NCI-H748 treated with DMSO at 0.1 percent for 48 hours (cell line): ENCODE measurements at places on chromosomes 12 and 14.
A peak's percentile ranks its signal among the peaks of the same experiment; 100 is the strongest.

DNA sequence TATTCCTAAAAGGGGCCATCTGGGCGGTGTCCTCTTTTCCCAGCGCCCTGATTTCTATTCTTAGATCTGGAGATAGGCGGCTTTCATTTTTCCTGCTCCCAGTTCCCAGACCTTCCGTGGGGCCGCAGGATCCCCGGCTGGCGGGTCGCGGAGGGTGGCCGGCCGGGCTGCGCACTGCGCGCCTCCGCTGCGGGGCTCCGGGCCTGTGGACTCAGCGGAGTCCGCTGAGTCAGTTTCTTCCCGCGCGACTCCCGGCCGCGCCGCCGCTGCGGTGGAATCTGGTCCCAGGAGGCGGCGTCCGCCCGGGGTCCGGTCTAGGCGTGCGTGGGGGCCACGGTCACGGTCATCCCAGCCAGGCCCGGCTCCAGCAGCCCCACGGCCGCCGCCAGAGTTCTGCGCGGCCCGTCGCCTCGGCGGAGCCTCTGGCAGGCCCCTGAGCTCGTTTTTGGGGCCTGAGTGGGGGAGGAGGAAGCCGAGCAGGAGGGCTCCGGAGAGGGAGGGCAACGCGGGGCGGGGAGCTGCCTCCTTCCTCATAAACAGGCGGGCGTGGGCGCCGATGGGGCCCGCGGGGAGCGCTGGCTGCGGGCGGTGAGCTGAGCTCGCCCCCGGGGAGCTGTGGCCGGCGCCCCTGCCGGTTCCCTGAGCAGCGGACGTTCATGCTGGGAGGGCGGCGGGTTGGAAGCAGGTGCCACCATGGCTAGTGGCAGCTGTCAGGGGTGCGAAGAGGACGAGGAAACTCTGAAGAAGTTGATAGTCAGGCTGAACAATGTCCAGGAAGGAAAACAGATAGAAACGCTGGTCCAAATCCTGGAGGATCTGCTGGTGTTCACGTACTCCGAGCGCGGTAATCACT is at the start of gene LRRK2:
LRRK2 (plus strand) TSS at position 559 of the 853 bp plus-strand sequence; CDS start at position 694, 135 bp downstream.
- no peak for DNase-seq

- no peak for DNase-seq
These were observed 12.1 kb downstream of the SLC10A1 start for GRCh38 chr14:69784942-69785341.

GRCh38 chr12:104521731-104522130 is 65.0 kb downstream of the CHST11 start:
- DNase-seq, result no peak

DNA sequence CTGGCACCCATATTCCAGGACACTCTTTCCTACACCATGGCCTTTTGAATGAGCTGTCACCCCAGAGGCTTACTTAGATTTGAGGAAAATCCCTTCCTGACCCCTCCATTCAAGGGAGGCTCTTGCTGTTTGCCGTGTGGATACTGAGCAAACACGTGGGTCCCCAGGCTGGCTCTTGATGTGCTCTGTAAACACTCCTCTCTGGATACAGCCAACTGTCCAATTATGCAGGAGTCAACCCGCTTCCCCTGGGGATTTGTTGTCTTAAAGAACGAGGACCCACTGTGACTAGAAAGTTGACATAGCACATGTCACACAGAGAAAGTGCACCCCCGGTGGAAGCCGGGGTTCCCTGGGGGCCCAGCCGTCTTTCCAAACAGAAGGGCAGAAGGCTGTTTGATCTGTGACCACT is 75.8 kb upstream of the CEP83 start:
- DNase-seq, result peak; percentile 70

- no peak for DNase-seq
These were observed 145.3 kb upstream of the GRIN2B start for GRCh38 chr12:14126692-14127091.

- DNase-seq, result no peak
These were observed 183.7 kb upstream of the TMEM132C start for GRCh38 chr12:128083132-128083729.

GRCh38 chr12:124707316-124707715 is 139.9 kb upstream of the NCOR2 start:
- no peak for DNase-seq

DNA sequence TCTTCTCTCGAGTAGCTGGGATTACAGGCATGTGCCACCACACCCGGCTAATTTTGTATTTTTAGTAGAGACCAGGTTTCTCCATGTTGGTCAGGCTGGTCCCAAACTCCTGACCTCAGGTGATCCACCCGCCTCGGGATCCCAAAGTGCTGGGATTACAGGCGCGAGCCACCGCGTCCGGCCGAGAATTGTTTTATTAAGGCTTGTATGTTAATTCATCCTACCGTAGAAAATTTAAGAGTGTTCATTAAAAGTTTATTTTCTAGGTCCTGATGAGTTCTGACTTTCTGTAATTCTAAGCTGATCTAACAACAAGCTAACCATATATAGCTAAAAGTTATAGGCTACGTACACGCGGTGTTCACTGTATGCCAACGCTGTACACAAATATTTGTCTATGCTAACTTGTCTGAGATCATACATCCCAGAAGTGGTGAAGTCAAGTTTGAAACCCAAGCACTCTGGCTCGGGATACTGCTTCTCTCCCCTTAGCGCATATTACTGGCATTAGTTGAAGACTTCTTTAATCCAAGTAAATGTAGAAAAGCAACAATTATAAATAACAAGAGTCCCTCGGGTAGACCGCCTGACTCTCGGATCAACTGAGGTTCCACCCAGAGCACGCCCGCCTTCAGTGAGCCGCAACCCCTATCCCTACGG is 570 bp upstream of the MRPS35 start:
- no peak for DNase-seq

- no peak for DNase-seq
These were observed 145.8 kb downstream of the NTF3 start for GRCh38 chr12:5577741-5578140.

DNA sequence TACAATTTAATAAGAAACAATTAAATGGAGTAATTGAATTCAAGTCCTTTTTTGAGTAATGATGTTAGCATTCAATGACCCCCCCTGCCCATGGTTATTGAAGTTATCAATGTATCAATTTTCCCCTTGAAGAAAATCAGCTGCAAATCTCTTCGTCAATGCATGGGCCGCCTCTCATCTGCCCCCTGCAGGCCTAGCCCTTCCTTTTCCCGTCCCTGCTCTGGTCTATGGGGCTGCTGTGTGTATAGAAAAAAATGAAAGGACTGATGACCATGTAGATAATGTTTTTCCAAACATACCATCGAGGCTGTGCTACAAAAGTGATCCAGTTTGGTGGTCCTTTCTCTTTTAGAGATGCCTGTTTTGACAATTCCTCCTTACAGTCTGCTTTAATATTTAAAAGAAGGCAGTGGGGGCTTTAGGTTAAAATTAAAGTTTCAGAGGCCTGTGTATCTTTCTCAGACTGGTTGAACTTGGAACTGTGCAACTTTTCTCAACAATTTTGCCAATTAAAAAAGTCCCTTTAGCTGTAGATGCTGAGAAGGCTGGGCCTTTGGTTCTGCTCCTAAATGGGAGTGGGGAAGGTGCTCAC is 98.4 kb downstream of the APAF1 start:
- no peak for DNase-seq

DNA sequence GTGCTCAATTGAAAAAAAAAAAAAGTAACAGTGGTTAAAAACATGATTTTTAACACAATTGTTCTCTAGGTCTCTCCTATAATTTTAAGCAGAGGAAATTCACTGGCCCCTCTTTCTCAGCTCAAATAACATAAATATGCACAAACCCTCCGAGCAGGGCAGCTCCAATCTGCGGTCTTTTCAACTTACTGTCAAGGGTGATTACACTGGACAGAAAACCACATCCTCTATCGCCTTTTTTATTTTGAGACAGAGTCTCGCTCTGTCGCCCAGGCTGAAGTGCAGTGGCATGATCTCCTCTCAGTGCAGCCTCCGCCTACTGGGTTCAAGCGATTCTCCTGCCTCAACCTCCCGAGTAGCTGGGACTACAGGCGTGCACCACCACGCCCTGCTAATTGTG is 16.5 kb upstream of the GABARAPL1 start:
- no peak for DNase-seq

GRCh38 chr14:73468828-73469375 is 10.6 kb upstream of the NUMB start:
- no peak for DNase-seq

- no peak for DNase-seq
These were observed 162.6 kb downstream of the ETNK1 start for GRCh38 chr12:22787557-22787956.

DNA sequence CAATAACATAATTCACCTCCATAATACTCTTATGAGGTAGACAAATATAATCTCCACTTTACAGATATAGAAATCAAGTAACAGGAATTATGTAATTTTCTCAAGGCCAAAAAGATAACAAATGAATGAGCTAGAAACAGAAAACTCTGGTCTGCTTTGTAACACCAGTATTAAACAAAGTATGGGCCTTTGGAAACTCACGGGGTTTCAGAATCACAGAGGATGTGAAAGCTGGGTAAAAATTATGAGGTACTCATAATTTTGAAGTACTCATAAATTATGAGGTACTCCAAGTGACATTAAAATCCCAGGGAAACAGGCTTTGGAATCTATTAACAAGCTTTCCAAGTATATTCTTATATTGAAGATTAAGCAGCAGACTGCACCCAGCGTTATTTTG is 140.2 kb downstream of the MED13L start:
- no peak for DNase-seq

- no peak for DNase-seq
These were observed 21.5 kb upstream of the FAM181A start for GRCh38 chr14:93905623-93906022.

DNA sequence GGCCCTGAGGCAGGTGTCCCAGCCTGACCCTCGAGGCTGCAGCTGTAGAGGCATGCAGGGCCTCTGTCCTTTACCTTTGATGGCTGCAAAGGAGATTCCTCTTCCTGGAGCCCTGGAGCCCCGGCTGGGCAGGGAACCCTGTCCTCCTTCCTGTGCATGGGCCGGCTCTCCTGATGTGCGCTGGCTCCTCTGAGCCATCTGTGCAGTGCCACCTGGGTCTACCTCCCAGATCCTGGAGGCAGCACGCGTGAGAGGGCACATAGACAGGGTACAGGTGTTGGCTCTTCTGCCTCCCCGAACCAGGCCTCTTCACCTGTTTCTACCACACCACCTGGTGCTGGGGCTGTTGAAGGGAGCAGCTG is 115.1 kb downstream of the BEGAIN start:
- no peak for DNase-seq

- DNase-seq, result no peak
These were observed 507.6 kb downstream of the PCNX1 start for GRCh38 chr14:71414631-71415403.

- no peak for DNase-seq
These were observed 71.2 kb downstream of the KCNK13 start for GRCh38 chr14:90132821-90133570.

- DNase-seq, result no peak
These were observed 725 bp downstream of the RIMBP2 start for GRCh38 chr12:130715150-130715997.

GRCh38 chr14:99028041-99028440 is 244.0 kb downstream of the BCL11B start:
- no peak for DNase-seq

DNA sequence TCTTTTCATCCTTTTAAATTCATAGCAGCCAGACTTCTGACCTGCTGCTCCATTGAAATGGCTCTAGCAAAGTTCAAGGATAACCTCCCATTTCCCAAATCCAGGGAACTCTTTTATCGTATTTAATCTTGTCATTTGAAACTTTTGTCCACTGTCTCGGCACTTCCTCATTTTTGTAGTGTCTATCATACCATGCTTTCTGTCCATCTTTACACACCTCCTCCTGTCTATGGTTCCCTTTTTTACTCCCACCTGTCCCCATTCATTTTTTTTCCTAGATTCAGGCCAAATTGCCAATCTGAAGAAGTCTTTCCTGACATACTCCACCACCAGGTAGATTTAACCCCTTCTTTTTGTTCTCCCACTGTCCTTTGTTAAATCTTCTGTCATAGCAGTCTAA is 31.0 kb downstream of the NFYB start:
- DNase-seq, result no peak
